Stimulated activated CD4-positive, alpha-beta T cell treated with anti-CD3 and anti-CD28 coated beads, Interleukin-12 subunit alpha, Interleukin-12 subunit beta, amount 100 ng/mL, for 24 hours (primary cell): ENCODE measurements at places on chromosomes 1 and 21.

DNA sequence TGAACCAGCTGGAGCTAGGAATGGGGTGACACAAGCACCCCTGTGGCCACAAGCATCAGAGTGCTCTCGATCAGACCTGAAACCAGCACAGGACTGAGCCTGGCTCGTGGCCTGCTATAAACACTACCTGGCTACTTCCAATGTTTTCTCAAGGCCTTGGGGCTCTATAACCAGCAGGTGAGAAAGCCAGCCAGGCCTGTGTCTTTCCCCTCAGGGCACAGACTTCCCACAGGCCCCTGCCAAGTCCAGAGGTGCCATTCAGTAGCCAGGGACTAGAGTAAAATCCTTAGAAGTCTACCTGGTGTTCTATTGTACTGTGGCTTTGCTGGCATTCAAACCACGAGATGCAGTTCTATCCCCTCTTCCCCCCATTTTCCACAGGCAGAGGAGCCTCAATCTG is 22.6 kb downstream of the OR2G3 start:
- no peak for DNase-seq

- no peak for DNase-seq
These were observed 14.5 kb upstream of the CFHR4 start for GRCh38 chr1:196873385-196873784.

- DNase-seq = no peak
These were observed 134.9 kb upstream of the IPO9 start for GRCh38 chr1:201693890-201694607.

GRCh38 chr1:28577052-28577678 is 14.9 kb upstream of the RAB42 start:
- DNase-seq = peak; percentile 49

DNA sequence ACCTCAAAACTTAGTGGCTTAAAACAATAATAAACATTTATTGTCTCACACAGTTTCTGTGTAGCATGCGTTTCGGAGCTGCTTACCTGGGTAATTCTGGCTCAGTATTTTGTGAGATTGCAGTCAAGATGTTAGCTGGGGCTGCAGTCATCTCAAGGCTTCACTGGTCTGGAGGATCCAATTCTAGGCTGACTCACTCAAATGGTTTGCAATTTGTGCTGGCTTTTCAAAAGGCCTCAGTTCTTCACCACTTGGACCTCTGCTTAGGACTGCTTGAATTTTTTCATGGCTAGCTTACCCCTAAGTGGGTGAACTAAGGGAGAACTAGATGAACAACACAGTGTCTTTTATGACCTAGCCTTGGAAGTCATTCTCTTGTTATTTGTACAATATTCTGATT is 21.0 kb downstream of the XPR1 start:
- DNase-seq = no peak

- DNase-seq = no peak
These were observed 36.5 kb downstream of the C1orf198 start for GRCh38 chr1:230831771-230832170.

- DNase-seq = no peak
These were observed 52.1 kb downstream of the PGM1 start for GRCh38 chr1:63645317-63645716.

GRCh38 chr21:29130270-29130969 is at the start of gene MAP3K7CL:
TSS of gene MAP3K7CL (plus strand) at chr21:29130644. CDS start at chr21:29133345, 2,701 bp downstream.
- DNase-seq = no peak

- DNase-seq = peak; percentile 76
These were observed 36.4 kb downstream of the ZNF697 start for GRCh38 chr1:119611701-119612113.
